ENCODE measurements at places on chromosomes 6 and 20.

DNA sequence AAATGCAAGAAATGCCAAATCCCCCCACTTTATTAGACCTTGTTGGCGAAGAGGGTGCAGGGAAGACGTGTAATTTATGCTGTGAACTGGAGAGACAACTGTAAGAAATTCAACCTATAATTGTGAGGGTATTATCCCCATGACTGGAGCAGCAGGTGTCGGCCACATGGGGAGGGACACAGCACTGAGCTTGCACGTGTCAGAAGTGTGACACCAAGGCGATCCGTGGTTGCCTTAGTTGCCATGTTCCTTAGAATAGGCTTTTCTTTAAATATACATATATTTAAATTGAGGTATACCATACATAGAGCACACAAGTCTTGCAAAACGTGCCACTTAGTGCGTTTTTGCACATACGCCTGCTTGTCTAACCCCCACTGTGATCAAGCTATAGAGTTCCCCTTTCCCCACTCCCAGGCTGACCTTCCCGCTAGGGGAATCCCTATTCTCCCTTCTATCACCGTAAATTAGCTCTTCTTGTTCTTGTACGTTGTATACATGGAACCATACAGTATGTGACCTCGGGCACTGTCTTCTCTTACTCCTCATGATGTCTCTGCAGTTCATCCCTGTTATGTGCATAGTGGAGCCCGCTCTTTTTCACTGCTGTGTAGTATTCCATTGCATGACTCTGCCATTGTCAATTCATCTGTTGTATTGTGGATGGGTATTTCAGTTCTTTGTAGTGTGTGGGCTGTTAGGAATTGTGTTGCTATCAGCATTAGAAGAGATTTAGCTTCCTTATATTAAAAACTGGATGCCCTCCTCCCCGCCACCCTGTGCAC lies 81.6 kb upstream of the PMEPA1 start:
- DNase-seq: no peak

GRCh38 chr6:93701526-93701925 lies 282.2 kb upstream of the EPHA7 start:
- no peak for DNase-seq

DNA sequence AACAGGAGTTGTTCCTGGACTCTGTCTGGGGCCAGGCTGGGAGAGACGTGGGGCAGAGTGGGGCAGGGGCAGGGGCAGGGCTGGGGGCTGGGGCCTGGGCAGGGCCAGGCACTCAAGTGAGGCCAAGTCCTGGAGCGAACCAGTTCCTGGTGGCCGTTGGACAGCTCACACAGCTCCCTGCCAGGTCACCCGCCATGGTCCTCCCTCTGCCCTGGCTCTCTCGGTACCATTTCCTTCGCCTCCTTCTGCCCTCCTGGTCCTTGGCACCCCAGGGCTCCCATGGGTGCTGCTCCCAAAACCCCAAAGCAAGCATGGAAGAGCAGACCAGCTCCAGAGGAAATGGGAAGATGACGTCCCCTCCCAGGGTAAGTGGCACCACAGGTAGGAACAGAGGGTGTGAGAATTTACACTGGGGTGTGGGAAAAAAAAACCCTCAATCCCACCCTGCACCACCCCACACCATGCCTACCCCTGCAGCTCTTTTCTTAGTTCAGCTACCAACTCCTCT lies at the start of gene MCCD1:
Gene MCCD1, plus strand, starts transcription at position 142 of the 508 bp plus-strand sequence. Its CDS starts 53 bp downstream, at position 195.
- no peak for DNase-seq

GRCh38 chr6:130020073-130020906 lies 1.9 kb downstream of the L3MBTL3 start:
- no peak for DNase-seq

DNA sequence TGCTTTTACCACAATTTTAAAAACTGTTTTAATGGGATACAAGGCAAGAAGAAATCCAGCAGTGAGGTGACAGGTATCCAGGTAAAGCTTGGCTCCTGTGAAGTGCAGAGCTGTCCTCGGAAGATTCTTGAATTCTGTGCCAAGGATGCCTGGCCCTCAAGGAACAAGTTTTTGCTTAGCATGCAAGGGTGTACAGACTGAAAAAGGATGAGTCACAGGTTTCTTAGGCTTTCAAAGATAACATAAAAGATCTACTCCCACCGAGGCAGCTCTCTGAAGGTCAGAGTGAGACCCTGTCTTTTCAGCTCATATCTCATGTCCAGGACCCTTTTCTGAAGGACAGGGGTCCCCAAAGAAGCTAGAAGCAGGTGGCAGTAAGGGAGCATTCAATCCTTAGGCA lies 83.3 kb downstream of the CHD6 start:
- no peak for DNase-seq

DNA sequence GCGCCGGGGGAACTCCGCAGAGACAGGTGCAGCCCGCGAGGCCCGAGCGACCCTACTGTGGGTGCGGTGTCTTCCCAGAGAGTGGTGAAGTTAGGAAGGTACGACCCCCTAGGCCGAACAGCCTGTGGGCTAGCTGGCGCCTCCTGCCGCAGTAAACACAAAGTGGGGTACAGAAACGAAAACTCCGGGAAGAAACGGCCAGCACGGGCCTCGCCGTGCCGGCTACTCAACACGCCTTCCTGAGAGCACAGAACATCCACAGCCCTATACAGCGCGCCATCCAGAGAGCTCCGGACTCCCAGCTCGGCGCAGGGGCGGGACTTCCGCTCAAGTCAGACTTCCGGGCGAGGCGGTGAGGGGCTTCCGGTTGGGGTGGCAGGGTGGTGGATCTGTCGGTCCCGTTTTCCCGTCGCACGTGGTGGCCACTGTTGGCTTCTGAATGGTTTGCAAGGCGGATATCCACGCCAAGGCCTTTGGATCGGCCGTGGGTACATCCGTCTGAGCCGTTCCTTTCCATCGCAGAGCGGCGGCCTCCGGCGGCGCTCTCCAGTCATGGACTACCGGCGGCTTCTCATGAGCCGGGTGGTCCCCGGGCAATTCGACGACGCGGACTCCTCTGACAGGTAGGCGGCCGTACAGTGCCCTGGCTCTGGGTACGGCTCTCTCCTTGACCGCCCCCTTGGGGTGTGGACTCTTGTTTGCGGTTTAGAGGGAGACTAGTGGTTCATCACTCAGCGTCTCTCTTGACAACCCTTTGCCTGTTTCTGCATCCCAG lies at the start of the genes CAGE1 and RIOK1:
Gene CAGE1, minus strand, starts transcription at position 292 of the 775 bp plus-strand sequence. CDS start 2,569 bp downstream, outside the sequence.
Gene RIOK1, plus strand, starts transcription at position 358 of the 775 bp plus-strand sequence. Its CDS starts 195 bp downstream, at position 553.
- DNase-seq: peak; percentile 42

- no peak for DNase-seq
Measured at GRCh38 chr20:58706150-58706892, 13.7 kb downstream of the NPEPL1 start.

DNA sequence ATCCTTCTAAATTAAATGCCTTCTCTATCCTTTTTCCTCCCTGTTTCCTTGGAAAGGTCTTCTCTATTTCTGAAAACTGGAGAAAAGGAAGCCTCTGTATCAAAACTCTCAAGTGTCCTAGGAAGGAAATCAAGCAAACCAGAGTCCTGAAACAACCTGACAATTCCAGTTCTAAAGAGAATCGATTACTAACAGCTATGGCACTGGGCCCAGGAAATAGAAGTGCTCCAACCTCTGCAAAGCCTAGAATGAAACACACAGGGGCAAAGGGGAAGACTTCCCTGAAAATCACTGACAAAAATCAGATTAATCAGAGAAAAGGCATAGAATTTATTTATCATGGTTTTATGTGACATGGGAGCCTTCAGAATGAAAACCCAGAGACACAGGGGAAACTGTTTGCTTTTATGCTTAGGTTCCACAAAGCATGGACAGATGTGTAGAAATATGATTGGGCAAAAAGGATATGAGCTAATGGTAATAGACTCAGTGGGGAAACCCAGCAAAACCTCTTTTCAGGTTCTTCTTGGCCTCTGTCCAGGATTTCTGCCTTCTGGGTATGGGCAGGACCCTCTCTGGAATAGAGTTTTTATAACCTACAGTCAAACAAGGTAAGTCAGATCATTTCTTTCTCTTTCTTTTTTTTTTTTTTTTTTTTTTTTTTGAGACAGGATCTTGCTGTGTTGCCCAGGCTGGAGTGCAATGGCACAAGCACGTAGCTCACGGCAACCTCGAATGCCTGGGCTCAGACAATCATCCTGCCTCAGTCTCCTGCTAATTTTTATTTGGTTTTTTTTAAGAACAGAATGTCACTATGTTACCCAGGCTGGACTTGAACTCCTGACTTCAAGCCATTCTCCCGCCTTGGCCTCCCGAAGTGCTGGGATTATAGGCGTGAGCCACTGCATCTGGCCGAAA lies 91.7 kb downstream of the CD24 start:
- DNase-seq: no peak

DNA sequence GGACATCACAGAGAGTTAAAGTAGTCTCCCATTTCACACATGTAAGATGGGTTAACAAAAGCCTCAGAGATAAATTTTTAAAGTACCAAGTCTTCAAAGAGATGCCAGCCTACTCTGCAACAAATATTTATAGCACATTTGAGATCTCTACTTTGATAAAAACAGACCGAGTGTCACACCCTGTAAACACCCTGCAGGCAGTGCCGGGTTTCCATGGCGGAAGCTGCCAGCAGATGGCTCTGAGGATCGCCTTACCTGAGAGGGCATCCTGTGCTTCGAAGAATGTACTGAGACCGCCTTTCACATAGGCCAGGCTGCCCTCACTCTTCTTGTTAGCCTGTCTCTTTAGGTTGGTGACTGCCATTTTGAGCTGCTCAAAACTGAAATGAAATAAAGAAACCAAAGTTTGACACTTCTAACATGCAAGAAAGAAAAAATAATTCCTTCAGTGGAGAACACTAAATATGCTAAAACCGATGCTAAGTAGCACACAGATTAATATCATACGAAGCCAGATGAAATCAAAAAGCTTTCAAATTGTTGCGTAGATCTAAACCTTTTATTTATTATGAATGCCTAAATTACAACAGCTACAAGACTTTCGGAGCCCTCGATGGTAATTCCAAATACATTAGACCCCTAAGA lies 39.3 kb downstream of the HUS1B start:
- DNase-seq: no peak

GRCh38 chr6:78400076-78400475 lies 467.3 kb upstream of the IRAK1BP1 start:
- DNase-seq: no peak

- DNase-seq: no peak
Measured at GRCh38 chr20:59830665-59831023, 102.8 kb downstream of the SYCP2 start.

- DNase-seq: no peak
Measured at GRCh38 chr6:54525731-54526130, 217.5 kb downstream of the TINAG start.

DNA sequence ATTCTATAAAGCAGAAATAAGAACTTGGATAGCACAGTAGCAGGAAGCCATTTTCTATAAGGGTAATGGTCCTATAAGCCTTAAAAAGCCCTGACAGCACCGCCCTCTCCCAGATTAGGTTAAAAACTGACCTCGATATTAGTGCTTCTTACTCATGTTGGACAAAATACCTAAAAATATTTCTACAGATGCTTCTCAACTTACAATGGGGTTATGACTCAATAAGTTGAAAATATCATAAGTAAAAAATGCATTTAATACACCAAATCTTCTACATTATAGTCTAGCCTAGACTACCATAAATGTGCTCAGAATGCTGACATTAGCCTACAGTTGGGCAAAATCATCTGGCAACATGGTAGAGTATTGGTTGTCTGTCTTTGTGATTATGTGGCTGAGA lies 70.3 kb downstream of the SESN1 start:
- no peak for DNase-seq

- peak; percentile 52 for DNase-seq
Measured at GRCh38 chr6:4358414-4359107, 223.2 kb upstream of the ECI2 start.

GRCh38 chr6:30481211-30481964 lies 7.9 kb upstream of the HLA-E start:
- no peak for DNase-seq

DNA sequence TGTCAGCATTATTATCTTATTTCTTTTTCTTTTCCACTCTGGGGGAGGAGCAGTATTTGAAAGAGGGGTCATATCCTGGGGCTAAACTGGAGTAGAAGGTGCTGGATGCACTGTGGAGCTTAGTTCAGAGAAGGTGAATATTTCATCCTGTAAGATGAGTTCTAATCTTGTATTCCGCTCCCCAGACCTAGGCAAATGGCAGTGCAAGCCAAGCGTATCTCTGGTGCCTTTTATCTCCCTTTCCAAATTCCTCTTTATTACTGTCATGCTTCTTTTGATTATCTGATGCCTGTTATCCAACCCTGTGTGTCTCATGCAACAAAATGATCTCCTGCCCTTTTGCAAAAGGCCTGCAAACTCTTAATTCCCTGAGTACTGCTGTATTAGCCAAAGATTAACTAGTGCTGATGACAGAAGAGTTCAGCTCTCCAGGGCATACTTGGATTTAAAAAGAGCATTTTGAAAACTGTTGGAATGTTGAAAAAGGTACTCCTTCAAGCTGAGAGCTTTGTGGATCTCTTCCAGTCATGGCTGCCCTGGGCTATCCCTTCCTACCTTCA lies 138.0 kb downstream of the CARMIL1 start:
- no peak for DNase-seq

DNA sequence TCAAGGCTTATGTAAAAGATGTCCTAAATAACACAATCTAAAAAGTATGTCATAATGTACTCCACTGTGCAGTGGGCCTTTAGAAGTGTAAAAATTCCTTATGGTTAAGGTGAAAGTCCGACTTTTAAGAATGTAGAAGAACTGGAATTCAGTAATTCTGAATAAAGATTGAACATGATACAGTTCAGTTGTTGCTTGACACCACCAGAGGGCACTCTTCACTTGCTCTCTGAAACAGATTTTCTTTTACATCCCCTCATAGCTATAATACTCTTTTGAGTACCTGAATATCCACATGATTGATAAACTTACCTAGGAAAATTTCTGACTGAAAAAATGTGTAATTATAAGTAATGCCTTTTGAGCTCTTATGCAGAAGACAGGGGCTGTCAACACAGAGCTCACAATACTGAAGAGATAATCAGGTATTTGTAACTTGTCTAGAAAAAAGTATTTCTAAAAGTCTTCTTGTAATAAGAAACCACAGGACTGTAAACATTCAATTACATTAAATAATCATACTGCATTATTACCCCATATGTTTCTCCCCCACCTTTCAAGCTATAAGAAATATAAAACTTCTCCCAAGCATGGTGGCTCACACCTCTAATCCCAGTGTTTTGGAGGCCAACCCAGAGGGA lies 92.1 kb downstream of the POPDC3 start:
- peak; percentile 22 for DNase-seq

DNA sequence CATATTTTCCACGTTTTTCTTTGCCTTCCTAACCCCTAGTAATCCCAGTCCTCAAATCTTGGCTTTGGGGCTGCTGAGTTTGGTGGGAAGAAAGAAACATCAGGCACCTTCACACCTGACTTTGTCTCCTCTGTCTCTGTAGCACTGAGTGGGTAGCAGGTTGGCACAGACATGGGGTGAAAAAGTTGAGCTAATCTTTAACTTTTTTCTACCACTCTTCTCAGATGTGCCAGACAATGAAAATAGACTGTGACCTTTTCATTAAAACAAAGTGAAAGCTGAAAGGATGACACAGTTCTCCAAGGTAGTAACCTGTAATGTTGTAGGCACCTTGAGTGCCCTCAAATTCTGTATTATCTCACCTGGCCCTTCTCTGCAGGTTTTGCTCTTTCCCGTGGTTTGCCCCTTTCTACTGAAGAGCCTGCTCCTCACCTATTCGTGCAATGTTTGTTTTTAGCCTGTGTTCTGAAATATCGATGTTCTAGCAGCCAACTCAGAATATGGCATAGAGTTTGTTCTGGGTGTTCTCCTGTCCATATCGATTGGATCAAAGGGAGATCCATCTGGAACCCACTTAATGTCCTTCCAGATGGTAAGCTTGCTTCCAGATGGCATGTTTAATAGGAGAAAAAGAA lies 57.8 kb upstream of the ATXN1 start:
- no peak for DNase-seq

GRCh38 chr6:7811441-7811840 lies 85.5 kb downstream of the BMP6 start:
- no peak for DNase-seq

All from NCI-H2107 (cell line).